Esophagus mucosa (tissue), 1 donor: ENCODE measurements at places on chromosomes 11 and 22. TPM values are rescaled to one million over a fixed set of nuclear protein-coding genes. Genes with fewer than 3 reads are reported as not detected.

Gene SHANK3
- total RNA-seq: 5.9 TPM

Gene HEPACAM
- not detected for total RNA-seq

- ATAC-seq: no peak
Observed at GRCh38 chr11:103970701-103971249, 65.7 kb upstream of the DDI1 start.

Gene TRIM34
- total RNA-seq: 4.0 TPM

- ATAC-seq: peak; percentile 85
Observed at GRCh38 chr11:66344550-66345315, at the start of gene BRMS1. Gene BRMS1 (minus strand): TSS chr11:66345104. CDS start chr11:66342234, 2,870 bp downstream.

Gene GAL
- total RNA-seq: 0.36 TPM

Gene OR4A47
- not detected for total RNA-seq

DNA sequence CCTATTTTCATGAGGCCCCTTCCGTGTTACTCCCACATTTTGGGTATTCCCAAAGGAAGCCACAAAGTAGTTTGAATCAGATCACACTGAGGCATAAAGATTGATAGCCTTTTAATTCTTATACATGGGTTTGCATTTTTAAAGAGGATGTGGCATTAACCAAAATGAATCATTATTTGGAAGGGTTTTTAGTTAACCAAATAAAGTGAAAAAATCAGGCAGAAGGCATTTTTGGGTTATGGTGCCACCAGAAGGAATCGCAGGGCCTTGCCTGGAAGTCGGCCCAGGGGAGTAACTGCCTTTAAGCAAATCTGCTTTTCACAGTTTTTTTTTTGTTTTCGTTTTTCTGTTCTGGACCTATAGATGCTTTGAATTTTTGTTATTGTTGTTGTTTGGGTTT is 55.4 kb downstream of the HSD17B12 start:
- no peak for ATAC-seq

- no peak for ATAC-seq
Observed at GRCh38 chr11:34269694-34270245, 88.0 kb downstream of the ABTB2 start.

Gene ART5
- total RNA-seq: not detected

Gene OR56A1
- not detected for total RNA-seq

GRCh38 chr11:102391549-102392237 is 44.7 kb downstream of the BIRC2 start:
- peak; percentile 9 for ATAC-seq

Gene CALCA
- not detected for total RNA-seq

Gene BACE1
- total RNA-seq: 17.5 TPM

DNA sequence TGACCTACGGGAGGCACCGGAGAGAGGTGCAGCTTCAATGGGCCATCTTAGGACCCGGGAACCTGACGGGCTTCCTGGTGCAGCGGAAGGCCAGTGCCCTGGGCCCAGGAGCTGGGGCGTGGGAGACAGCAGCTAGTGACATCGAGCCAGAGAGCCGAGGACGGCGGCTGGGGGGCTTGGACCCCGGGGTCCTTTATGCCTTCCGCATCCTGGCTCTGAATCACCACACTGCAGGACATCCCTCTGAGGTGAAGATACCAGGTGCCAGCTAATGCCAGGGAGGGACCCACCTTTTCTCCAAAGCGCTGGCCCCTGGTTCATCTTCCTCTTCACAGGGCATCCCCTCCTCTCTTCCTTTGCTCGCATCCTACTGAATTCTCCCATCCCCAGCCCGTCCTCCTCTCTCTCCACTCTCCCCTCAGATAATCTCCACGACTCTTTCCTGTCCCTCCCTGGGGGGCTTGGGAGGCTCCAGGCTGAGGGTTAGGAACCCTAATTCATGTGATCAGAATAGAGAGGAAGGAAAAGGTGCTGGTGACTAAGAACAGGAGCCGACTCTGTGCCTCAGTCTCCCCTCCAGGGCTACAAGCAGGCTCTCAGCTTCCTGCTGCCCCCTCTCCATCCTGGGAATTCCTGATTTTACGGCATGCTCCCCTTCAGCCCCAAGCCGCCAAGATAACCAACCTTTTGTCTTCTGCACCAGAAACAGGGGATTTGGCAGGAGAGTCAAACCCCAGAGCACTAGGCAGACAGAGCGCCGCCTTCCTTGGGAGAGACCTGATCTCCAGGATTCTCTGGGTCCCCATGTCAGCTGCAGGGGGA is 8.5 kb downstream of the VSIG10L2 start:
- ATAC-seq: no peak

GRCh38 chr11:125550780-125551179 is 18.5 kb upstream of the EI24 start:
- no peak for ATAC-seq

Gene TRPM5
- total RNA-seq: not detected

Gene OR2AG2
- total RNA-seq: 0.04 TPM

Gene CRYBB3
- 0.64 TPM for total RNA-seq

Gene C11orf86
- not detected for total RNA-seq

DNA sequence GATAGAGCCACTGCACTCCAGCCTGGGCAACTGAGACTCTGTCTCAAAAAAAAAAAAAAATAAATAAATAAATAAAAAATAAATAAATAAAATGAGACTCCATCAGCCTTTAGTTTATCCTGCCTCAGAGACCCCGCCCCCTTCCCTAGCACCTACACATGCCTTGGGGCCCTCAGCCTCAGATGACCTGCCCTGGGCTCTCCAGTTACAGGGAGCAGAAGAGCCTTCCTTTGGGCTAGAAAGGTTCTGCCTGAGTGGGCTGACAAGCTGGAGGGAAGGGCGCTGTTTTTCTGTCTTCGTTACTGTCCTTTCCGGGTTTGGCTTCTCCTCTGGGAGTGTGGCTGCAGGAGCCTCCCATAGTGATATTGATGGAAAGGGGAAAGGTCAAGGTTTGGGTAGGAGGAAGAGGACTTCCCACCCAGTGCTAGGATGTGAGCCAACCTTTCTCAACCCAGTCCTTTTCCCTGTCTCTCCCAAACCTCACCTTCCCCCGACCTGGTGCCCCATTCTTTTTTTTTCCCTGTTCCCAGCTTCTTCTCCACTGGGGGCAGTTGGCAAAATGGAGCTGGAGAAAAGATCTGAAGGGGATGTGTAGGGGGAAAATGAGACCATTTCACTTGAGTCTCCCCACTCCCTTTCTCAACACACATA is 1.5 kb upstream of the SF3B2 start:
- no peak for ATAC-seq

Gene GGTLC2
- total RNA-seq: not detected

DNA sequence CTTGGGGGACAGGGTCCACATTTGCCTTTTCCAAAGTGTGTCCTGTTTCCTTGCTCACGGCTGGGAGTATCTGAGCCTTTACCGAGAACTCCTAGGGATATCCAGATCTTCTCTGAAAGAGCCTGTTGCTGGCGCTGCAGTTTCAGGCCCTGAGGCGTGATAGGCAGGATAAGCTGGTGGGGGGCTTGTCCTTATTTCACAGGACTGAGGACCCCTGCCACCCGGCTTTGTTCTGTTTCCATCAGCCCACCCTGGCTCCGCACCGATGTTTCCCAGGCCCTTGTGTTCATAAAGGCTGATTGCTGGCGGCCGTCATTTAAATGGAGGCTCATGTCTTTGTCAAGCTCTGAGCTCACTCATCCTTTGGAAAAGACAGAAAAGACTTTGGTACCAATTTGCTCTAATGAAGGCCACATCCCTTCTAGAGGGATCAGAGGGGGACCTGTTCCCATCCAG is 9.4 kb upstream of the NPTXR start:
- ATAC-seq: no peak

GRCh38 chr11:70402016-70402415 is 3.7 kb downstream of the CTTN start:
- no peak for ATAC-seq

DNA sequence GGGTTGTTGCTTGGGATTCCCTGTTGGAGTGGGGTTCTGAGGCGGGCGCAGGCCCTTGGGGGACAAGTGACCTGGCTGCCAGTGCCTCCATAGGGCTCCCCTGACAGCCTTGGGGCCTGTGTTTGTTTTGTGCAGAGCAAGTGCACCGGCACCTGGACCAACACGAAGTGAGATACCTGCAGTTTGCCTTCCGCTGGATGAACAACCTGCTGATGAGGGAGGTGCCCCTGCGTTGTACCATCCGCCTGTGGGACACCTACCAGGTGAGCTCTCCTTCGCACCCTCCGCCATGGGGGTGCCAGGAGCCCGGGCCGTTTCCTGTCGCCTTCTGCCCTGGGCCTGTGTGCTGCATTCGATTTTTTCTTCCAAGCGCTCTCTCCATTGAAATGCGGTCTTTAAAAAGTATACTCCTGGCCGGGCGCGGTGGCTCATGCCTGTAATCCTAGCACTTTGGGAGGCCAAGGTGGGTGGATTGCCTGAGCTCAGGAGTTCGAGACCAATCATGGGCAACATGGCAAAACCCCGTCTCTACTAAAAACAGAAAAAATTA is 274.6 kb downstream of the TBC1D22A start:
- ATAC-seq: no peak

Gene LINC01488
- total RNA-seq: not detected

DNA sequence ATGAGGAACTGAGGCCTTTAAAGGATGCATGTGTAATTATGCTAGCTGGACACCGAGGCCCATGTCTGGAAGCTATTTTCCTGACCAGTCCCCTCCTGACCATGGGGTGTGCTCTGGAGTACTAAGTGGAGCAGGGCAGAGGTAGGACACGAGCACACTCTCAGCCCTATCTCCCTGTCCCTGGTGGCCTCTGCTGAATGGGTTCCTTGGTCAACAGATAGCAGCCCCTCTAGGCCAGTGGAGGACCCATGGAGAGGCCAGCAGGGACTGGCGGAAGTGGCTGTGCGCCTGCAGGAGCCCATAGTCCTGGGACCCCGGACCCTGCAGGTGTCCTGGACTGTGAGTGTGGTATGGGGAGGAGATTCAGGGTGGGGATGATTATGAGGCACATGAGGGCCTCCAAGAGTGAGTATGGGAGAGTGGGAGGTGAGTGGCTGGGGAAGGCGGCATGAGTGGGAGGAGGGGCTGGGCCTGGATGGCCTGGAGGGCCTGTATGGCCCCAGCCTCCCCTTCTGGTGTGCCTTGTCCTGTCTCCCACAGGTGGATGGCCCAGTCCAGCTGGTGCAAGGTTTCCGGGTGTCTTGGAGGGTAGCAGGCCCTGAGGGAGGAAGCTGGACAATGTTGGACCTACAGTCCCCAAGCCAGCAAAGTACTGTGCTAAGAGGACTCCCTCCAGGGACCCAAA is 9.5 kb downstream of the ROBO3 start:
- ATAC-seq: no peak

- no peak for ATAC-seq
Observed at GRCh38 chr22:33350491-33350890, 292.3 kb upstream of the SYN3 start.

- no peak for ATAC-seq
Observed at GRCh38 chr11:94737171-94737611, 31.0 kb upstream of the AMOTL1 start.

GRCh38 chr11:32701616-32702015 is 92.8 kb downstream of the CCDC73 start:
- no peak for ATAC-seq

DNA sequence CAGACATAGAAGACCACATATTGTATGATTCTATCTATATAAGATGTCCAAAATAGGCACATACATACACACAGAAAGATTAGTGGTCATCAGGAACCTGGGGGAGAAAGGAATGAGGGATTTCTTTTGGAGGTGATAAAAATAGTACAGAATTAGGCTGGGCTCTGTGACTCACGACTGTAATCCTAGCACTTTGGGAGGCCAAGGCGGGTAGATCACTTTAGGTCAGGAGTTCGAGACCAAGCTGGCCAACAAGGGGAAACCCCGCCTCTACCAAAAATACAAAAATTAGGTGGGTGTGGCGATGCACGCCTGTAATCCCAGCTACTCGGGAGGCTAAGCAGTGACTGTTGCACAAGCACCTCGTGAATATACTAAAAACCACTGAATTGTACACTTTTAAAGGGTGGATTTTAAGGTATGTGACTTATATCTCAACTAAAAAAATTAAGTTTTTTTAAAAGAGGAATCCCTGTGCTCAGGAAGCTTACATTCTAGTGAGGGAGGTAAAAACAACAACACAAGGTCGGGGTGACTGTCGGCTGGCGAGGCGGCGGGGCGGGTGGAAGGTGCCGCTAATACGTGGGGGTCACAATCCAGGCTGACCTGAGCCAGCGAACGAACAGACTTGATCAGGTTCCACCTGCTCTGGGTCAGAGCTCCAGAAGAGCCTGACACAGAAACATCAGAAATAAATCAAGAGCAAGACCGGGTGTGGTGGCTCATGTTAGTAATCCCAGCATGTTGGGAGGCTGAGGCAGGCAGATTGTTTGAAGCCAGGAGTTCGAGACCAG is 25.3 kb upstream of the TESMIN start:
- ATAC-seq: no peak

Gene SLC1A2
- not detected for total RNA-seq

DNA sequence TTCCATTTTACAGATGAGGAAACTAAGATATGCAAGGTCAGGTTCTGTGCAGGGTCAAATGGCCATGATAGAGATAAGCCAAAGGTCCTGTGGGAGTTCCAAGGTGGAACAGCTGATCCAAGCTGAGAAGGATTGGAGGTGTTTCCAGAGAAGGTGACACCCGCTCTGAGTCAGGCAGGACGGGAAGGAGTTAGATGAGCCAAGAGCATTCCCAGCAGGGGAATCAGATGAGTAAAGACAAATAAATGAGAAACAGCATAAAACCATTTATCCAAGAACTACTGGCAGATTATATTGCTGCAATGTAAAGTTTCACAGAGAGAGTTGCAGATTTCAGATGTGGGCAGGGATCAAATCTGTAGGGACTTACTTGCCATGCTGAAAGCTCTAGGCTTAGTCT is 18.9 kb upstream of the HEPHL1 start:
- ATAC-seq: peak; percentile 78

GRCh38 chr11:3685923-3686322 is 14.7 kb upstream of the CHRNA10 start:
- ATAC-seq: no peak

DNA sequence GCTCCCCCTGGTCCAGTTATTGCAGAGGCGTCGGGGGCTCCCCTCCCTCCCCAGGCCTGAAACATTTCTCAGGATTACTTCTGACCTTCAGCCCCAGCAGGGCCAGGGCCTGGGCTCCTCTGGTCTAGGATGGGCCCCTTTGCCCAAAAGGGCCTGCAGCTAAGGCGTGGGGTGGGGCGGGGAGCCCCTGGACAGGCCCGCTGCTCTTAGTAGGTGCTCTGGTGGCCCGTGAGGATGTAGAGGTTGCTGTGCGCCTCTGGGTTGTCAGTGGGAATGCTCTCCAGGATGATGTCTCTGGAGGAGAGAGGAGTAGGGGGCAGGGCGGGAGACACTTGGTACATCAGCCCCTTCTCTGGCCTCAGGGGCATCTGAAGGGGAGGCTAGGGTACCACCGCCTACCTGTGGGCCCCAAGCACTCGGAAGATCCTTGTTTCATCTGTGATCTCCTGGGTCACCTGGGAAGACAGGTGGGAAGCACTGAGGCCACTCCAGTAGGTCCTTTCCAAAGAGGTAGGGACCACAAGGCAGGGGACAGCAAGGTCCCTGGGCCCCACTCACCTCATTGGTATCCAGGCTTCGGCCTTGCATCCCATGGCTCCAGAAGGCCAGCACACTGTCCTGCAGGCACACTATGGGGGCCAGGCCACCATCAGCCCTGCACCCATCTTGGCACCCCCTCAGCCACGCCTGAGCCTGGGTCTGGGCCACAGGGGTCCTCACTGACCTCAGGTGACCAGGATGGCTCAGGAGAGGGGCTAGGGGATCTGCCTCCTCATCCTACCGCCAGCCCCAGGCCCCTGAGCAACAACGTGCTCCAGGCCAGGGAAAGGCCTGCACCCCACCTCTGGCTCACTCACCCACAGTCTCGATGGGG is 11.2 kb upstream of the SF1 start:
- ATAC-seq: no peak

Gene DDX25
- total RNA-seq: not detected

Gene IL18
- 41.8 TPM for total RNA-seq
